Stimulated activated CD4-positive, alpha-beta T cell treated with anti-CD3 and anti-CD28 coated beads, TNF-alpha, amount 100 ng/mL, for 4 hours (primary cell): ENCODE measurements at places on chromosomes 3 and 15.

DNA sequence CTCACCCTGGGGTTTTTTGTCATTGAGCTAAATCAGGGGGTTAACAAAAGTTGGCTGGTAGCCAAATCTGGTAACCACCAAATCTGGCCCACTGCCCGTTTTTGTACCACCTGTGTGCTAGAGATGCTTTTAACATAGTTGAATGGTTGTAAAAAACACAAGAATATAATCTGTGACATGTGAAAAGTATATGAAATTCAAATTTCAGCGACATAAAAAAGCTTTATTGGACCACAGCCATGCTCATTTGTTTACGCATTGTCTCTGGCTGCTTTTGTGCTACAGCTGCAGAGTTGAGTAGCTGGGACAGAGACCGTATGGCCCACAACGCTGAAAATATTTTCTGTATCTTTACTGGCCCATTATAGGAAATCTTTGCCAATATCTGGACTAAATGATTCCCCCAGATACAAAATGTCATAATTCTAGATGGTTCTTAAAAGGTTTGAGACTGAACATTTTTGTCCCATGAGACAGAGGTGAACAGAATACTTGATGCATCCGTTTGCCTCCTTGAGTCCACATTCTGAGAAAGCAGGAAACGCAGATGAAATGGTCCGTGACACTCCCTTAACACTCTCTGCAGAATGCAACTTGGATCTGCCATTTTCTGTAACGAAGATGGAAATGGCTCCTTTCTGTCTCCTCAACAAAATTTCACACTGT is 120.9 kb upstream of the PDZRN3 start:
- no peak for DNase-seq

DNA sequence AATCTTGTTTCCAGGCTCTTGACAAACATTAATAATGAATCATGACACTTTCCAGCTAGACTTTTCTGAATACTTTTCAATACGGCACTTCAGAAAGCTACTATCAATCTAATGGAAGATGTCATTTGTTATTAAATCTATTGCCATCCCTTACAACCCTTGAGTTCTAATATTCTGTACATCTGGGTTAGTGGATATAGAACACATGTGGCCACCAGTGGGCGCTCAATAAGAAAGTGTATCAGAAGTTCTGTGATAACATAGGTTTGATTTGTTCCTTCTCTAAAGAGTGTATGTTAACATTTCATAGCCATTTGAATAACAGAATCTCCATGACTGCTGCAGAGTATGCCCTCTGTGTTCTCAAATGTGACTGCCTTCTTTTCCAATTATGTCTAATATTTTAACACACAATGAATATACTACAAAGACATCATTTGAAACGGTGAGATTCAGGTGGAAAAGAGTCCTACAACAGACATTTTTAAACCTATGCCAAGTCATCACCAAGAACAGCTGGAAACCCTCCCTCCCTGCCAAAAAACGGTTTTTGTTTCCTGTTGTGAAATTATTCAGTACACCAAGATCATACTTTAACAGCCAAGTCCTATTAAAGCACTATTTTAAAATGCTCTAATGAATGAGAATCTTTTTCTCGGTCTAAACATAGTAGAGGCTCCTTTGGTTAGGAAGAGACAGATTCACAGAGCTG is 22.2 kb downstream of the ALDH1A2 start:
- no peak for DNase-seq

GRCh38 chr15:53962646-53963561 is 15.3 kb upstream of the UNC13C start:
- DNase-seq, result no peak

- DNase-seq, result no peak
Measured at GRCh38 chr3:8220291-8220690, 281.3 kb upstream of the LMCD1 start.

- DNase-seq, result no peak
Measured at GRCh38 chr3:61358364-61358763, 107.1 kb upstream of the FHIT start.

DNA sequence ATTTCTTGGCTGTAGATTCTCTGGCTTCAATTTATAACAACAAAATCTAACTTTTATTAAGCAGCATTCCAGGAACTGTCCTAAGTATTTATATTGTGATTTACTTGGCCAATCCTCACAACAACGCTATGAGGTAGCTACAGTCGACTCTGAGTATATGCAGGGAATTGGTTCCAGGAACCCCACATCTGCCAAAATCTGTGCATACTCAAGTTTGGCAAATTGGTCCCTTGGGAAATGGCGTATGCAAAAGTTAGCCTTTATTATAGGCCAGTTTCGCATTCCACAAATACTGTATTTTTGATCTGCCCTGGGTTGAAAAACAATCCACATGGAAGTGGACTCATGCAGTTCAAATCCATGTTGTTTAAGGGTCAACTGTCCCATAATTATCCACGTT is 53.9 kb downstream of the RAP2B start:
- DNase-seq, result no peak

- no peak for DNase-seq
Measured at GRCh38 chr15:66765478-66766281, 63.6 kb downstream of the SMAD6 start.

GRCh38 chr3:125003369-125003853 is 52.4 kb downstream of the HEG1 start:
- no peak for DNase-seq

DNA sequence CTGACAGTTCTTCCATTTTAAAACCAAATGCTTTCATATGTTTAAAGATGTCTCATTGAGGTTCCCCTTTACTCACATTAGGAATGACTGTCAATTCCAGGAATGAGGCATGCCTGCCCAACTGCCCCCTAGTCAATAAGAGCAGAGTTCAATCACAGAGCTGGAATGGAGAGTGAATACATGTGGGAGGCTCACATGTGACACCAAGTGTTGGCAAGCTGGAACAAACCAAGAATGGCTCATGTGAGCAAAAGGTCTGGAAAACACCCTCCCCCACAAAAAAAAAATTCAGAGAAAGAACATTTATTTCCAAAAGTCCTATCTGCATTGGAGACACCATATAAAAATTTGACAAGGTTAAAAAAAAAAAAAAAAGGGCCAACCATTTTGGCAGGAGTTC is 3.7 kb downstream of the PBRM1 start:
- DNase-seq, result no peak

GRCh38 chr15:94280301-94280700 is 48.9 kb downstream of the MCTP2 start:
- no peak for DNase-seq

GRCh38 chr3:79773291-79773690 is 5.5 kb upstream of the ROBO1 start:
- no peak for DNase-seq

DNA sequence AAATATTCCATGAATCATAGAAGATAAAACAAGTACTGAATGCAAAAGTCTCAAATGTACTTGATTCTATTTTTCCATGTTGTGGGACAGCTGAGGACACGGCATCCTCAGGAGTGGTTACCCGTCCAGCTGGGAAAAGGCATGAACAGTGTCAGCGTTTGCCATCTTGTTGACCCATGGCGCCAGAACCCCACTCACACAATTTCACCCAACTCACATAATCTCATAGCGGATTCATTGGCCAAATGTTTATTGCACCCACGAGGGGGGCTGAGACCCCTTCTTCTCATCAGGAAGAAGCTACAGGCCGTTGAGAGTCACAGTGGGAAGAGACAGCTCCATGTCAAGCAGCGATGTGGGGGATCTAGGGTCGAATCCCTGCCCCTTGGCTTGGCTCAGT is 72.9 kb downstream of the OCA2 start:
- DNase-seq, result no peak
